ENCODE measurements at places on chromosomes 13 and 19.

GRCh38 chr13:45416516-45417128 lies 1.6 kb downstream of the SLC25A30 start:
- DNase-seq, result no peak

- DNase-seq, result no peak
Observed at GRCh38 chr13:108225440-108225839, 7.2 kb downstream of the ABHD13 start.

DNA sequence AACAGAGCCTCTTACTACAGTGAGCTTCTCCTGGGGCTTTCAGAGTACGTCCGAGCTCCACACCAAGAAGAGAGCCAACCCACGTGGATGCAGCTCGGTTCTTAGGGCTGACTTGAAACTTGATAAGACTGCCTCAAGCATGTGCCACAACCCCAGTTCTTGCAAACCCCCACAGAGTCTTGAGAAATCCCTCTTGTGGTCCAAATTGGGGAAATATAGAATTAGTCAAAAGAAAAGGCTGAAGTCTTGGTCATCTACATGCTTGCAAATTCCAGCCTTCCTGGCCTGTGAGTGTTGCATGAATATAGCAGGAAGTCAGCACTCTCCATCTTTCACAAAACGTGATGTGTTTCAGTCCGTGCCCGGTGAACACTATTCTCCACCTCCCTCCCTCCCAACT lies 95.2 kb downstream of the GGACT start:
- no peak for DNase-seq

DNA sequence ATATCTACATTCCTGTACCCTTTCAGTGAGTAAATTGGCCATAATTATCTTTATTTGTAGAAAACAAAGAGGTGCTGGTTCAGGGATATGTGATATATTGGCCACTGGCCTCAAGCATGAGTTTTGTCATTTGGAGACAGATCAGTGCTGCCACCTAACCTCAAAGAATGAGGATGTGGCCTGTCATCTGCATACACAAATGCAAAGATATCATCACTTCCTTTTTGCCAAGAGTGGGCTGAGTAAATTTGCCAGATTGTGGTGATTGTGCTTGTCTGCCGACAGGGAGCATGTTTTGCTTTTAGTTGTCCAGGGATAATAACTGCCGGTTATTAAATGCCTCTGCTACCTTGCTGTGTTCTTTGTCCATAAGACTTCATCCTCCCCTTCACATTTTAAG lies 44.2 kb downstream of the WASF3 start:
- DNase-seq, result peak; percentile 15
